ENCODE measurements at places on chromosomes 3 and 15. TPM values are rescaled to one million over a fixed set of nuclear protein-coding genes. Genes with fewer than 3 reads are reported as not detected.

B3GALNT1 gene
- total RNA-seq: 6.0 TPM

TMEM108 gene
- total RNA-seq: 10.2 TPM

ICE2 gene
- 84.3 TPM for total RNA-seq

SPINK8 gene
- total RNA-seq: not detected

GRCh38 chr15:70575231-70576226, 187.8 kb downstream of the UACA start:
- no peak for DNase-seq

DNA sequence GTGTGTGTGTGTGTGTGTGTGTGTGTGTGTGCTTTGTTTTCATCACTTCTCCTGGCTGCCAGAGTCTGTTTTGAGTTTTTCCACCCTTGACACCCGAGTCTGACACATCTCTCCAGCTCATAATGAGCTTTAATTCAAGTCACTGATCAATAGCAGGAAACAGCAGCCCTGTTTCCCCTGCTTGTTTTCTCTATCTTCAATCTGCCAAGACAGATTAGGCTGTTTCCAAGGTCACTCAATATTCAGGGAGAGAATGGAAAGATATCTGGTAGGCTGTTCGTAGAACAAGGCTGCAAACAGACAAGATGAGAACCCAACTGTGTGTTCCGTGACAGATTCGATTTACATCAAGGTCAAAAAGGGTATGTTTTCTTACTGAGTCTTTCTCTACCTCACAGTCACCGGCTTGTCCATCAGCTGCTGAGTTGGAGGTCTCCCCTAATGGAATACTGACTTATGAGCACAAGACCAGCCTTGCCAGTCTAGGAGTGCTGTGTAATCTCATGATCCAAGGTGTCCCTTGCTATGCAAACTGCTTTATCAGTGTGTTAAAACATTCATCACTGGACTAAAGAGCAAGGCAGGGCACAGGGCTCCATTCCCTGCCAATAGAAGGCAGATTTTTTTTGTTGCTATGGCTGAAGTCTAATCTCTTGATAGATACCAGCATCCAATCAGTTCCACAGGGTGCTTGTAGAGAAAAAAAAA, 187.9 kb upstream of the LMCD1 start:
- no peak for DNase-seq

GRCh38 chr15:90883526-90883975, 753 bp upstream of the FES start:
- DNase-seq: no peak

RAB6B gene
- 14.9 TPM for total RNA-seq

GRCh38 chr3:96706509-96706908, 107.9 kb upstream of the EPHA6 start:
- DNase-seq: no peak

GRCh38 chr3:46851364-46852333, 11.6 kb downstream of the MYL3 start:
- no peak for DNase-seq

- no peak for DNase-seq
These were observed 715 bp downstream of the MCCC1 start for GRCh38 chr3:183098536-183099025.

DPPA2 gene
- total RNA-seq: 15.0 TPM

C3orf49 gene
- total RNA-seq: not detected

GOLGA8O gene
- total RNA-seq: not detected

SCAPER gene
- total RNA-seq: 12.8 TPM

DNA sequence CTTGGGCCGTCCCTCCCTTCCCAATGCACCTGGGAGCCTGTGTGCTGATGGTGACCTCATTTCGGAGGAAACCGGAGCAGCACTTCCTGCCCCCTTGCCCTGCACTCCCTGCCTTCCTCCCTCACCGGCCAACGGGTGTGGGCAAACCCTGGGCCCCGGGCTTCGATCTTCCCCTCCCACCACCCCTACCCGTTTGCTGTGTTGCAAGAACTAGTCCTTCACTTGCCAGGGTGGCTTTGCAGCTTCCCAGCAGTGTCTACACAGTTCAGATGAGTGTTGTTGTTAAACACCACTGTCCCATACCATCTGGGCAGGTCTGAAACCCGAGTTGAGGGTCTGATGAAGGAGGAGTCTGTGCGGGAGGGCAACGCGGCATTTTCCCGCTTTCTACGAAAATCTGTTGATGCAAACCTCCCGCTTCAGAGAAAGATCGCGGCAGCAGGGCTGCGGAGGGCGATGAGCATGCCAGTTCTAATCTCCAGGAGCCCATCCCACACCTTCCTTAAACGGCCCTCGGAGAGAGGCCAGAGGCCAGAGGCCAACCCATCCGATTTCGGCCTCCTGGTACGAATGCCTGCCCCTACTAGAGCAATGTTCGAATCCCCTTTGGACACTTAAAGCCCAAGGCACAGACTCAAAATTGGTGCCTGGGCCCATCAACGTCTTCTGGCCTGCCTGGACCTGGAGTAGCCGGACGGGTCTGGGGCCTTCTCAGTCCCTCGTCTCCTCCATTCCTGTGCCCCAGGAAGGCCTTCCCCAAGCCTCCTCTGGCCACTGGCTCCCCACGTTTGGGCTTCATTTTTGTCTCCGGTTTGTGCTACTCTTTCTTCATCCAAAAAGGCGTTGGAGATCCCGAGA, 35.7 kb upstream of the POLG start:
- peak; percentile 78 for DNase-seq

GRCh38 chr3:140128631-140129030, 193.6 kb downstream of the CLSTN2 start:
- peak; percentile 80 for DNase-seq

CCR8 gene
- total RNA-seq: not detected

DAZL gene
- 4.3 TPM for total RNA-seq

HRG gene
- total RNA-seq: 0.11 TPM

TMEM266 gene
- total RNA-seq: 6.2 TPM

Data from WTC11 (cell line).